ENCODE measurements at places on chromosomes 1 and 21.

DNA sequence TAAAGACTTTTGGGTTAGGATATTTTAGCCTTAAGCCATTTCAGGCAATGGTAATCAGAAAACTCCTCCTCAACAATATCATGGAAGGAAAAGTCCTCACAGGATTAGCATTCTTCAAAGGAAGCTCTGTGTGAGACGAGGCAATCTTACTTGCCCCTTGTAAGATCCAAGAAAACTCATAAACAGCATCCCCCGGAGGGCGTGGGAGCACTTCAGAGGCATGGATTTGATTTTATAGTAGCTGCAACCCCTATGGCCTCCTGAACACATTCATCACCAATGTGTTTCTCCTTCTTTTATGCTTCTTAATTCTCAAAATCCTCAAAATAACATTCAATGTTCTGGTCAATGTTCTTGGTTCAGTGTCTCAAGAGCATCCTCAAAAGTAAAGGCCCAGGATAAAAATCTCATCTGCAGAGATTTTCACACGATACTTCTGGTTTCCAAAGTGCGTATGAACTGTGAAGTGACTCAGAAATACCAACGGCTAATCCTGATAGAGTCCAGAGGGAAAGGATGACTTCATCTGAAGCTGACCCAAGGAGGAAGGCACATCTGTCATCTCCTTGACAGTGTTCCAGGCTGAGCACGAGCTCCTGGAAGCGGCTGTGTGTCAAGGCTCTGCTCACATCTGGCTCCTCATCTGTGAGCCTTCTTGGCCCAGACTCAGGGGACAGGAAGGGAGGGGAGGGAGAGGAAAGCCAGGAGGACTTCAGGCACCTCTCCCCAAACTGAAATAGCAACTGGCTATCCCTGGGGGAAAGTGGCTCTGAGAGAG lies 49.3 kb upstream of the PSEN2 start:
- no peak for DNase-seq

DNA sequence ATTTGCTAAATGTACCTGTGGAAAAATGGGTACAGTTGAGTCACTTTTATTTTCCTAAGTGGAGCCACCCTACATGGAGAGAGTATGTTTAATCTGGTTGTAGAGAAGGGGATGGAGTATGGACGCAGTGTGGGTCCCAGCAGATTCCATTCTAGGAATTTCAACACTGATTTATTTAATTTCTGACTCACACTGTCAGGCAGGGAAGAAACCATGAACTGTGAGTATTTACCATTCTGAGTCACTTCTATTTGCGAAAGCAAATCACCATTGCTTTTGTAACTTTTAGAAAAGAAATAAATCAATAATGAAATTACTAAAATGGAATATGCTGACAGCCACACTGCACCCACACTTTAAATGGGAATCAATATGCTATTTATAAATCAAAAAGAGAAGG lies 339.0 kb downstream of the DSCAM start:
- DNase-seq = no peak

DNA sequence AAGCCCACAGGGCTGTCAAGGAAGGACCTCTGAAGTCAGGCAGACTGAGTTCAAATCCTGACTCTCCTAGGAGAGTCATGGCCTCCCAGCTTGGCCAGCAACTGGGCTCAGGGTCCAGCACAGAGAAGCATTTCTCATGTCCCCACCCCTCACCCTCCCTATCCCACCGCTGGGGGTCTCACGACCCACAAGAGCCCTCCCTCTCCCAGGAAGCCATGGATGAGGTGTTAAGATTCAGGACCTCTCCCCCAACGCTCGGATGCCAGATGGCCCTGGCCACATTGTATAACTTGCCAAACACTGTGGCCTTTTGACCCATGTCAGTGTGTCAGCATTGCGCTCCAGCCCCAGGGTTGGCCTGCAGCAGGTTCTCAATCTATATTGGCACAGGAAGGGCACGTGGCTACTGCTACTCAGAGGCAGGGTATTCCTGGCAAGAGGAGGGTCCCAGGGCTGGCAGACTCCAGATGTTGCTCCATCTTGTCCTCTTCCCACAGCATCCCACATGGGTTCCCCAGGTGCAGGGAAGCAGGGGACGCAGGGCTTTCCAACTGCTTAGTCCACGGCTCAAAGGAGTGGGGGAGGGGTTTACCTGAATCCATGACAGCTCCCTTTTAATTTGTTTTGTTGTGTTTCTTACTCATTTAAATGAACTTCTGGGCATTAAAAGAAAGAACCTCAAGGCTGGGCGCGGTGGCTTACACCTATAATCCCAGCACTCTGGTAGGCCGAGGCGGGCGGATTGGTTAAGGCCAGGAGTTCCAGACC lies 10.5 kb downstream of the SLC2A1 start:
- DNase-seq = no peak

DNA sequence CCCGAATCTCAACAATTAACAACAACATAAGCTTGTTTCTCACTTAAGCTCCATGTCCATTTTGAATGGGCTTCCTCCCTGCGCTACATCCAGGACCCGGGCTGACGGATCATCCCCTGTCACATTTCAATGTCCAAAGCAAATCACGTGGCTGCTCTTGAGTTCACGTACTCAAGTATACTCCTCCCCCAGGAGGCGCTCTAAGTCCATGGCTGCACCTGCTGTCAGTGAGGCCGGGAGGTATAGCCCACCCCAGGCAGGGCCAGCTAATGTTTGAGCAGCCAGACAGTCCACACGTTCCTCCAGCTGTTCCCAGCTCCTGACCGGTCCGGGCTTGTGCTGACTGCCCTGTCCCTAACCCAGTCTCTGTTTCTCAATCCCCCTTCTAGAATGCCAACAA lies 220.8 kb downstream of the SLC35F3 start:
- DNase-seq = no peak

GRCh38 chr1:88777604-88778149 lies 93.6 kb downstream of the PKN2 start:
- no peak for DNase-seq

GRCh38 chr1:17014671-17015567 lies 3.2 kb upstream of the ATP13A2 start:
- DNase-seq = no peak

GRCh38 chr21:18157406-18157805 lies 87.2 kb upstream of the CHODL start:
- DNase-seq = no peak

- DNase-seq = no peak
Measured at GRCh38 chr1:31791131-31791858, 24.5 kb downstream of the SPOCD1 start.

DNA sequence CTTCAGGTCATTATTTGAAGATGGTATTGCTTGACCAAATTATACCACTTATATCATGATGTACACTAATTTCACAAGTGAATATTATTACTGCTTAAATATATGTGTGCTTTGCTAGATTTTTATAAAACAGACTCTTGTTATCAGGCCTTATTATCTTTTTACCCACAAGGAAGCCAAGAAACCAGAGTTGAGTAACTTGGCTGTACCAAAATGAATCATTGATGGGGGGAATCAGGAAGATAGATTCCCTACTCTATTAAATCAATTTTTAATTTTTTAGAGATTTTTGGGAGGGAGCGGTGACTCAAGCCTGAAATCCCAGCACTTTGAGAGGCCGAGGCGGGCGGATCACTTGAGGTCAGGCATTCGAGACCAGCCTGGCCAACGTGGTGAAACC lies 16.0 kb upstream of the SCCPDH start:
- DNase-seq = no peak

DNA sequence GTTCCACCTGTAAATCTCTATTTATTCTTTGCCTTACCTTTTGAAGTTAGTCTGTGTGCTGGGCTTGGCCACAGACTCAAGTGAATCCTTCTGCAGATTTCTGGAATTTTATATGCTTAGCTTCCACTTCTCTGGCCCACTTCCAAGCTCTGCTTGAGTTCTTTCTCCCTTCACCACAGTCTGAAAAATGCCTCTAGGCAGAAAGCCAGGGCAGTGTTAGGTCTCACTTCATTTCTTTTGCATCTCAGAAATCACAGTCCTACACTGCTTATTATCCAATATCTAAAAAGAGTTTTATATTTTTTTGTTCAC lies 48.9 kb downstream of the INKA2 start:
- no peak for DNase-seq

- no peak for DNase-seq
Measured at GRCh38 chr21:38958940-38959691, 153.4 kb downstream of the ETS2 start.

DNA sequence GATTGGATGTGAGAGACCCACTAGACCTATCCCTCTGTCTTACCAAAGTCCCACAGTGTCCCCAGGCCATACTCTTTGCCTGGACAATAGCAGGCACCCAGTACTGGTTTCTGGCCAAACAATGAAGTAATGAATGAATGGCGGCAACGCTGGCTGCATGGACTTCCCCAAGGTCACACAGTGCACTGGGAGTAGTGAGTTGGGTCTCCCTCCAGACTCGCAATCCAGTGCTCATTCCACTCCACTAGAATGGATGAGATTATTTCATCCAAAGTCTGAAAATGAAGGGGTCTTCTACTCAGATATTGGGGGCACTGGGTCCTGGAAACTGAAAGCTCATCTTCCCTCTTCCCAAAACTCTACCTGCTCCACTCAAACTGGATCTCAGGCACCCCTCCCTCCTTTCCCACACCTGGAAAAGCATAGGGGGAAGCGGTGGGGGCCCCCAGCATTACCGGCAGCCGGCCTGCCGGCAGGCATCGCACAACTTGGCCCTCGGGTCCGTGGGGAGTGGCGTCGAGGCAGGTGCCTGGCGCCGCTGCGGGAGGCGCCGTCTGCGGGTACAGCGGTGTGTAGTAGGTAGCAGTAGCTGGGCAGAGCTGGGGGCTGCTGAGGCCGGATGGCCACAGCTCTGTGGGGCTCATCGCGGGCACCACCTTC lies 816 bp downstream of the E2F2 start:
- no peak for DNase-seq

DNA sequence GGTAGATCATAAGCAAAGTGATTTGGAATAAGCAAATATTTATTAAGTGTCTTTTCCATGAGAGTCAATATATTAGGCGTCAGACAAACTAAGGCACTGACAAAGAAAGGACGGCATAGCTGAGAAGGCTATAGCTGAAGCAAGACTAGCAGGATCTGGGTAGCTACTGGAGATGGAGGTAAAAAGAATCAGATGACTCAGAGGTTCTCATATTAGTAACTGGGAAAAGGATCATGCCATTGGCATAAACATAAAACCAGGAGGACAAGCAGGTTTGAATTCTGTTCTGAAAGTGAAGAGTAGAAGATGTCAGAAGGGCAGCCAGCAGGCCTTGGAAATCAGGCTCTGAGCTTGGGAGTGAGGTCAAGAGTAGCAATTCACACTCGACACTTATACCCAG lies 531.9 kb downstream of the PTPRC start:
- DNase-seq = no peak

DNA sequence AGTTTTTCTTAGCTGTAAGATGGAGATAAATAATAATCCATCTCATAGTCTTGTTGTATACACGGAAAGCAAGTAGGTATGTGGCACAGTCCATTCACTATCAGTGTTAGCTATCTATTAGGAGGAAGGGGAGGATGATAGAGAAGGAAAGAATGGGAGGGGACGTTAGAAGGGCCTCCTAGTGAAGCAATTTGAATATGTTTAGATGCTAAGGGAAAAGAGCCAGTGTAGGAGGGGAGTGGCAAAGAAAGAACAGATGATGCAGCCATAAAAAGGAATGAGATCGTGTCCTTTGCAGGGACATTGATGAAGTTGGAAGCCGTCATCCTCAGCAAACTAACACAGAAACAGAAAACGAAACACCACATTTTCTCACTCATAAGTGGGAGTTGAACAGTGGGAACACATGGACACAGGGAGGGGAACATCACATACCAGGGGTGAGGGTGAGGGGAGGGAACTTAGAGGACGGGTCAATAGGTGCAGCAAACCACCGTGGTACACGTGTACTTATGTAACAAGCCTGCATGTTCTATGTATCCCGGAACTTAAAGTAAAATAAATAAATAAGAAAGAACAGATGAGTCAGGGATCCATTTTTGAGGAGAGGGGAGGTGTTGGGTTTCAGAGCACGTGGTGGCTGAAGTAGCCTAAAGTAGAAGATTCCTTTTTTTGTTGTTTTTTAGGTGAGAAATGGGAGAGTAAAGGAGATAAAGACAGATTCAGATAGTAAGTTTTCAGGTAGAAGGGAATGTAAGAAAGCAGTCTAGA lies 124.1 kb downstream of the POU2F1 start:
- DNase-seq = no peak

- DNase-seq = no peak
Measured at GRCh38 chr21:35038772-35039319, 10.3 kb downstream of the RUNX1 start.

- no peak for DNase-seq
Measured at GRCh38 chr1:22286491-22286890, 143.6 kb upstream of the WNT4 start.

DNA sequence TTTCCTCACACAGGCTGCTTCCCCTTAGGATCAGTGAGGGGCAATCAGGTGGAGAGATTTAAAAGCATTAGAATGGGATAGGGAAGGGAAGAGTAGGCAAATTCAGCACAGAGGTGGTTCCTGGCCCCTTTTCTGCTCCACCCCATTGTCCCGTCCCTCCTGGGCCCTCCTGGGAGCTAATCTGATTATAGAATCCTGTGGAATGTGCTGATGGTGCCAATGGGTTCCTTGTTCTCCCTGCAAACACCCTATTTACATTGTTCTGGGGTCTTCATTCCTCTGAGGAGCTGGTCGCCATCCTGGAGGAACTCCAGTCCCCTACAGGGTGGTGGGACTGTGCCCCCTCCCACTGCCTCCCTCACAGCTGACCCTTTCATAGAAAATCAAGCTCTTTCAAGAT lies 34.4 kb upstream of the LRP8 start:
- DNase-seq = no peak

Measured in CD4-positive, alpha-beta T cell treated with Interleukin-21 for 1 hour (primary cell).